GM04503 (cell line): ENCODE measurements at places on chromosomes 4 and X.

- DNase-seq, result no peak
These were observed 100.2 kb downstream of the MAGEB17 start for GRCh38 chrX:16267431-16267830.

DNA sequence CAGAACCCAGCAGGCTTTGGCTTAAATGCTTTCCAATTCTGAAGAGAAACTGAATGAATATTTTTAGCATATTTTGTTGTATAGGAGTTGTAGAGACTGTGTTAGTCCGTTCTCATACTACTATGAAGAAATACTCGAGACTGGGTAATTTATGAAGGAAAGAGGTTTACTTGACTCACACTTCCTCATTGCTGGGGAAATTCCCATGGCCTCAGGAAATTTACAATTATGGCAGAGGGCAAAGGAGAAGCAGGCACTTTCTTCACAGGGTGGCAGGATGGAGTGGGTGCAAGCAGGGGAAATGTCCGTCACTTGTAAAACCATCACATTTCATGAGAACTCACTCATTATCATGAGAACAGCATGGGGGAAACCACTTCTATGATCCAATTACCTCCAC lies 291.7 kb downstream of the PACRGL start:
- DNase-seq, result no peak

DNA sequence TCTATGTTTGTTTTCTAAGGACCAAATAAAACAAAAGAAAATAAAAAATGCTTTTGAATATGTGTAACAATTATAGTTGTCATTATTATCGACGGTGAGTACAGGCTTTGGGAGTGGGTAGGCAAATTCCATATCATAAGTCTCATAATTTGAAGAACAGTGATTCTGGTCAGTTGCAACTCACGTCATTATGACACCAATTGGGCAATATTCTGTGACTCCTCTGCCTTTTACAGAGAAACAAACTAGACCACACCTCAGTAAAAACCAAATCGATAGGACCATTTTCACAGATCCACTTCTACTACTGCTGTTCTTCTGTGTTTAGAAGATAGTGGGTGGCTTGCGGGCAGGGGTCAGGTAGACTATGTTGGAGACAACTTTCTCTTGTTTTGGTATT lies 250.1 kb downstream of the C4orf33 start:
- DNase-seq, result no peak

DNA sequence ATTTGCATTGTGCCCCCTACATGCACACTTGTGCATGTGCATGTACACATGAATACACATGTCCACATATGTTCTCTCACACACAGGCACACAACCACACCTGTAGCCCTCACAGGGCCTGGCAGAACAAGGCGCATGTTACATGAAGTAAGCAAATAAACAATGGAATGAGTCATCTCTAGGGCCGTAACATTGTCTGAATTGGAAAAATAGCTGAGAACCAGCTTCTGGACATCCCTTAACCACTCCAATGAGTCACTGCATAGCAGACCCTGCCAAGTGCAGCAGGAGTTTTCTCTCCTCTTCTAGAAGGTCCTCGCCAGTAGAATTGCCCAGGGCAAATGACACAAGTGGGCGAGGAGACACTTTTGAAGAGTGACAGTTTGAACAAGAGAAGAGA lies 66.1 kb downstream of the MAGEA10 start:
- DNase-seq, result peak; percentile 41

GRCh38 chr4:165519591-165519990 lies 140.8 kb downstream of the CPE start:
- DNase-seq, result no peak

- DNase-seq, result peak; percentile 26
These were observed 582.3 kb downstream of the FSTL5 start for GRCh38 chr4:161581262-161582230.

- DNase-seq, result no peak
These were observed 5.7 kb downstream of the RAB40A start for GRCh38 chrX:103513476-103514108.

DNA sequence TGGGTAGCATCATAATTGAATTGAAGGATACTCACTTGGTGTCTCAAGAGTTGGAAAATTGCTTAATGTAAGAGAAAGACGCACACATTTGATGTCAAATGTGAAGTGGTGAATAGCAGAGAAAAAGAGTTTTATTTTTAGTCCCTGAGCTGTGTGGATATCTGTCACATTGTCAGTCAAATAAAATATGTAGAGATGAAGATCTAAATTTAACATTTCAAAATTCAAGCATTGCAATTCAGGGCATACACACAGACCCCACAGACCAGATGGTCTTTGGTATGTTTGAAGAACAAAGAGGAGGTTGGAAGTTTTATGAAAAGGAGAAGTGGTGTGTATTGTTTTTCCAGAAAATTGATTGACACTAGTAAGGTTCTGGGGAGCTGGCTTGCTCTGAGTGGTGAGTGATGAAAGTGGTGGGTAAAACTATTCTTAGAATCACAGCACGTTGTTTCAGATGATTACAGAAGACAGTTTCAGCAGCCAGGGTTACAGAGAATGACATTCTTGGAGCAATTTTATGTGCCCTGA lies 44.9 kb upstream of the BBS12 start:
- DNase-seq, result no peak

DNA sequence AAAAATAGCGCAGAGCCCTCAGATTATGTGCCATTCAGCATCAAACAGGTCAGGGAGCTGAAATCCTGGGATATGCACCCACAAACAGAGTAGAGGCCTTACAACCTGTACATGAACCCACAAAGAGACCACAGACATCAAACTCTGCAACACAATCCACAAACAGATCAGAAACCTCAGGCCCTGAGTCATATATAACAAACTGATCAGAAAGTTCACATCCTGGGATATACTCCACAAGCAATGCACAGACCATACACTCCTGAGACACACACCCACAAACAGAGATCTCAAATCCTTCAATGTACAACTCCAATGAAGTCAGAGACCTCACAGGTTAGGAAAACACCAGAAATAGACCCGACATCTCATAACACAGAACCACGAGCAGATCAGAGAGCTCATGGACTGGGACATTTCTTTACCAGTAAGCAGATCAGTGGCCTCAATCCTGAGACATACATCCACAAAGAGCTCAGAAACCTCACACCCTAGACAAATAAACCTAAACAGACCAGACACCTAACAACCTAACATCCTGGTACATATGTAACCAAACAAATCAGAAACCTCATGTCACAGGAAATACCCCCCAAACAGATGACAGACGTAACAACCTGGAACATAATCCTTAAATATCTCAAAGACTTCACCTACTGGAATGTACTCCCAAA lies 24.2 kb downstream of the SUV39H1 start:
- DNase-seq, result no peak

- no peak for DNase-seq
These were observed 55.8 kb upstream of the TSPAN7 start for GRCh38 chrX:38505583-38505982.

DNA sequence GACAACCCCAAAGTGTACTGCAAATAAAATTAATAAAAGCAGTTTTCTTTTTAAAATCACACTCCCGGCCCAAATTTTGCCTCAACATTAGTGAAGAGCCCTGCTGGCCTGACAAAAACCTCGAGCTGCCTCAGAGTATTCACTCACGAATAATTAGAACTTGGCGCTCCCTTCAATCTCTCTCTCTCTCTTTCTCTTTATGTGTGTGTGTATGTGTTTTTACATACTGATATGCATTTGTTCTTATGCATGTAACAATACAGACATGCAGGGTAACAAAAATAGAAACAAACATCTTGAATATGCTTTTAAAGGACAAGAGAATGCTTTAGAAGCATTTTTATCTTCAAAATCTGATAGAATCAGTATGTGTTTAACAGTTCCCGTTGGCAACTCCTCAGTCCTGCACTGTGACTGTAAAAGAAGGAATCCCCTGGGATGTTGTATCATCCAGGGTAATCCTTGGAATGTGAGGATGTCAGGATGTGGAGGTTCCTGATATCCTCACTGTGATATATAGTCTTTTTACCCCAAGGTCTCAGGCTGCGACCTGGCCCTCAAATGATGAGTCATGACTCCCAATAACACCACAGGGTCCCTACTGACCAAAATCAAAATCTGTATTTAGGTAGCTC lies 53.0 kb downstream of the PTCHD1 start:
- DNase-seq, result no peak

DNA sequence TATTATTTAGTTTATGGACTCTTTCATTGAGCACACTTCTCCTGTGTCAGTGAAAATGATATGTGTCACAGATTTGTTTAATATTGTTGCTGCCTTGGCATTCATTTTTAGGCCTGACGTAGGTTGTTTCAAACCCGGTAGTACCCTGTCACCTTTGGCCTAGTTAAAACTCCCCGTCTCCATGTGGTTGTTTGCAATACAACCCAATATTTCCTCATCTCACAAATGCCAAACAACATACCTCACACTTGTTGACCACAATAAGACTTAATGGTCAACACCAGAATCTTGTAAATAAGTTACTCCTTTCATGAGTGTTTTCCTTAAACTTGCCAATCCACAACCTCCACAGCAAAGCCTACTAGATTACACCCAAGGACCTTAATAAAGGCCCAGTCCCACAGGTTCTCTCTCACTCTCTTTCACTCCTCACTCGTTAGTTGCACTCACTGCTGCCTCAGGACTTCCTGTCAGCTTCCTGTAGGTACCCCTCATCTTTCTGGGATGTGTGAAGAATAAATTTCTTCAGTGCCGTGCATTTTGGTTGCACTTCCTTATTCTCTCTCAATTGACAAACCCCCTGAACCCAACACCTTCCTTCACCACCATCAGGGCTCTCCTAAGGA lies 31.3 kb downstream of the IL13RA2 start:
- DNase-seq, result peak; percentile 45

DNA sequence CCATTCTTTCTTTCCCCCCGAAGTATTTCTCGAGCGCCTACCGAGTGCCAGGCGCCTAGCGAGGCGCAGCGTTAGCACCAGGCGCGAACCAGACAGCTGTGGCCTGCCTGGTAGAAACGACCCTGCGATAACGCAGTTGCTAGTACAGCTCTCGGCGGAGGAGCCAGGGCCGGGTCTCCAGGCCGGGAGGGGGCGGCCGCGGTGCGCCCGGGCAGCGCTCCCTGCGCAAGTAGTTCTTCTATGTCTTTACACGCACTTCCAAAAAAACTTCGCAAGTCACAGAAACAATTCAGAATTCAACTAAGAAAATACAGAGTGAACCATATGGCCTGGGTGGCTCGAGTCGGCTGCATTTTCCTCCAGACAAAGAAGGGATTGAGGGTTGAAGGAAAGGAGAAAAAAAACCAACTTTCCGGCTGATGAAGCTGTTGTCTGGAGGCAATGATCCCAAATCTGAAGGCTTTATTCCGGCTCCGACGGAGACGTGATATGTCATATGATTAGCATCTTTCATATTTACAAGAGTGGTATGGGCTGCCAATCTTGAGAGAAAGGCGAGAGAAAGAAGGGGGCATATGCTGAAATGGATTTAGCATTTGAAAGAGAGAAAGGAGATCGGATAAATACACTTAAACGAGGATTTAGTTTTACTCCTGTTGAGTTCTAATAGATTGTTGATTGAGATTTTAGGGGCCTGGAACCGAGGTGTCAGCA lies 7.2 kb upstream of the NEUROG2 start:
- DNase-seq, result no peak

DNA sequence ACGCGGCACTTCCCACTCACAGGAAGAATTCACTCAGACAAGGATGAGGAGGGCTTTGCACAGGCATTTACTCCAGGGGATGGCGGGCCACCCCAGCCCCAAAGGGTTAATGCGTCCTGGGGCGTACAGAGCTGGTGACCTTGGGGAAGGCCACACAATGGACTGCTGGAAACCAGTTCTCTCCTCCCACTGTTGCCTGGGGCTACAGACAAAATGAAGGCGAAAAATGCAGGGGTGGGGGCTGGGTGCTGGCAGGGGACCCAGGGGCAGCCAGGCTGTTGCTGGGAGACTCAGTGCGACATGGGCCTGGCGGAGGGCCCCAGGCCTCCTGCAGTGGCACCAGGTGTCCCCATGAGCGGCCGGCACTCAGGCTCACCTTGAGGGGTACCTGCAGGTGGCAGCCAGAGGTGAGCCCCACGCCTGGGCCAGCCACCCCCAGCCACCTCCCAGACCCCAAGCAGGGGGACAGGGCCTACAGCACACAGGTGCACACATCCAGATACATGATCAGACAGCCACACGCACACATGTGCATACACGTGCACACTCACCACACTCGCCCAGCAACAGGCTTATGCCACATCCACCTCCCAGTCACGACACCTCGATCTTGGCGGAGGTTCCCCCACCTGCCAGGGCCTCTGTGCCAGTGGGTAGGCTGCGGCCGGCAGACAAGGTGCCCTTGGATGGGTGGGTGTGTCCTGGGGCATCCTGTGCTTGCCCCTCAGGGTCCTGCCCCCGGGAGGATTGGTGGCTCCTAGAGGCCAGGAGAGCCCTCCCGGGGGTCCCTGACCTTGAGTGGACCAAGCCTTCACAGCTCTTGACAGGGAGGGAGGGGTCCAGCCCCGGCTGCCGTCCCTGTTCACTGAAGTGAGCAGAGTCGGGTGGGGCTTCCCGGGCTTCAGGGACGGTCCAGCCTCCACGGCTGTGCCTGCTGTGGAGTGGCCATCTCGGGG lies 13.1 kb downstream of the NAT8L start:
- no peak for DNase-seq

- DNase-seq, result no peak
These were observed 139.4 kb upstream of the CPEB2 start for GRCh38 chr4:14862891-14863290.

DNA sequence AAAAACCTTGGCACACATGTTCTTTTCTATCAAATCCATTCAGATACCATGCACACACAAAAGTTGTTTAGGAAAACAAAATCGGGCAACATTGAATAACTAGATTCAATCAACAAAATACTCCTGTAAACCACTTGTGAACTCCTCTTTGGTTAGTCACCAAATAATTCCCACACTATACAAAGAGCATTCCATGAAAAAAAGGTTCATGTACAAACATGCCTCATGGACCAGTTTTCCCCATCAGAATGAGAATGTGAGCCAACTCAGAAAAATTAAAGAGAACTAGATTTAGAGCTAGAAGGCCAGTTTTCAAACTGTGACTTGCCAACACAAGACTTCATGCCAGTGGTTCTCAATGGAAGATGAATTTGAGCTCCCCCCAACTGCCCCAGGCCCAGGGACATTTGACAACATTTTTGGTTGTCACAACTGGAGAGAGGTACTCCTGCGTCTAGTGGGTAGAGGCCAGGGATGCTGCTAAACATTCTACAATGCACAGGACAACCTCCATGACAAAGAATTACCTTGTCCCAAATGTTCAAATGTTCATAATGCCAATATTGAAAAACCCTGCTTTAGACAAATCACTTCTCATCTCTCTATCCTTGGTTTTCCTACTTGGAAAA lies 55.4 kb downstream of the GPC3 start:
- no peak for DNase-seq

GRCh38 chr4:166658585-166658984 lies 575.7 kb downstream of the SPOCK3 start:
- no peak for DNase-seq

DNA sequence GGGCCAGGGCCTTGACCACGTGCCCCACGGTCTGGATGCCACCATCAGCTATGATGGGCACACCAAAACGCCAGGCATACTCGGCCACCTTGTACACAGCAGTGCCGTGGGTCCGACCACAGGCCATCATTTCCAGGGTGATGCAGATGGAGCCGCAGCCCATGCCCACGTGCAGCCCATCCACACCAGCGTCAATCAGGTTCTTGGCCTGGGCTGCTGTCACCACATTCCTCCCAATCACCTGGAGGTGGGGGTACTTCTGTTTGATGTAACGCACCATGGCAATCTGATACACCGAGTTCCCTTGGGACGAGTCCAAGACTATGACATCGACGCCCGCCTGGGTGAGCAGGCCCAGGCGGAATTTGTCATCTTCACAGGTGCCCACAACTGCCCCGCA lies 221.2 kb upstream of the ATP6AP2 start:
- DNase-seq, result no peak

- peak; percentile 35 for DNase-seq
These were observed 99.1 kb downstream of the SNCA start for GRCh38 chr4:89737888-89738287.
